CD4-positive, alpha-beta T cell (primary cell): ENCODE measurements at places on chromosomes 5 and 9. TPM values are rescaled to one million over a fixed set of nuclear protein-coding genes. Genes with fewer than 3 reads are reported as not detected.

The ZNF879 gene
- total RNA-seq, result 5.1 TPM

The TLR4 gene
- total RNA-seq, result 0.34 TPM

The MZB1 gene
- total RNA-seq, result 0.42 TPM

The TAF11L5 gene
- not detected for total RNA-seq

The FAM13B gene
- total RNA-seq, result 33.1 TPM

The SLC34A1 gene
- not detected for total RNA-seq

The NME5 gene
- not detected for total RNA-seq

The ADAMTS12 gene
- total RNA-seq, result 0.06 TPM

The PCDHGB1 gene
- total RNA-seq, result 0.05 TPM

The RNF180 gene
- not detected for total RNA-seq

The MRPS2 gene
- total RNA-seq, result 23.2 TPM
